GM04504 (cell line): ENCODE measurements at places on chromosomes 1 and 21.

GRCh38 chr1:86551305-86551704, 4.4 kb downstream of the CLCA4 start:
- DNase-seq, result no peak

GRCh38 chr1:20948101-20948500, 161.0 kb upstream of the HP1BP3 start:
- no peak for DNase-seq

- no peak for DNase-seq
Measured at GRCh38 chr1:42730988-42731387, 9.0 kb downstream of the CLDN19 start.

- DNase-seq, result no peak
Measured at GRCh38 chr1:25872713-25873112, 2.8 kb downstream of the PAQR7 start.

DNA sequence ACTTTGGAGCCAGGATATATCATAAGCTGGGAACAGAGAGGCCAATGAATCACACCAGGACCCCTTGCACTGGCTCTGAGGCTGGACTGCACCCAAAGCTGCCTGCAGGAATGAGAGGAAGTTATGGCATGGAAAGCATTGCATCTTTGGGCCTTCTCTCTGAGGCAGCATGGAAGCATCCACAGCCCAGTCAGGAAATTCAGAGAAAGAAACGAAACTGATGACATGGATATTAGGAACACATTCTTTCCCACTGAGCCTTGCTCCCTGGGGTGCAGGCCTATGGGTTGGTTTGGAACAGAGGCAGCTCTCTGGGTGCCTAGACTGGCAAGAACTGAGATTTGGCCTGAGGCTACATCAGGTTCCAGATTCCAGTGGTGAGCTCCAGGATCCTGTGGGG, 98.6 kb downstream of the NGF start:
- DNase-seq, result peak; percentile 78

GRCh38 chr1:207964195-207964966, 53.5 kb upstream of the CD34 start:
- no peak for DNase-seq

- peak; percentile 12 for DNase-seq
Measured at GRCh38 chr1:47738560-47739182, 258.5 kb downstream of the TRABD2B start.

DNA sequence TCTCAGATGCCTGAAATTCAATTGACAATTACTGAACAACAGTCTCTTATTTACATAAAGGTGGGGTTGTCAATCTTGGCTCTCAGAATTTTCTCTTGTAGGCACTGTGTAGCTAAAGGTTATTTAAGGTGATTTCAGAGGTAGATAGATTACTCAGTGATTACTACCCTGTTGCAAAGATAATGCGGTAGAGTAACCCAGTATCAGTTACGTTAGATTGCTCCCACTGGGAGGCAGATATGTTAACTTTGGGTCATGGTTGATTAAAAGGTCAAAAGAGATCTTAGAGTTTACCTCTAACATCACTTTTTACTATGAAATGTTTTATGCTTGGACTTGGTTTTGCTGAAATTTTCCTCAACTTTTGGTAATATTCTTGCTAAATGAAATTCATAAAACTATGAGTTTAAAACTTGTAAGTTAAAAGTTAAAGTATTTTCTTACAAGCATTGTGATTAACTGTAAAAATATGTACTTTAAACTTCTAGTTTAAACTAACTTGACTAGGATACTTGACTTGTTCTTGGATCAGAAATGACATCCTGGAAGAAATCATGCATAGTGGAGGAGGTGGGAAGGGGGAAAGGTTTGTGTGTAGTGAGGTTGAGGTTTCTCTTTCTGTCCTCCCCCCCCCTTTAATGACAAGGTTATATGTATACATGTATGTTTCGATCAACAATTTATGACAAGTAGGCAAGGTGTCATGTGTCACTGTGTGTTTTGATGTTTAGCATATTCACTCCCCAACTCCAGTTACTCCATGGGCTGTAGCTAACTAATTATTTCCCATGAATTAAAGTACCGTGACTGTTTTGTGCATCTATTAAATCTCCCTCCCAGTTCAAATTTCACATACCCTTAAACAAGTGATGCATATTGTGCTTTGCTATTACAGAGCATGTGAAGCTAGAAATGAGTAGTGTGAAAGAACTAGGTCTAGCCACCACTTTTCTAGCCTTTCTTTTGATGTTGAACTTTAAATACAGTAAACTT, 2.9 kb downstream of the LAMC1 start:
- DNase-seq, result no peak

DNA sequence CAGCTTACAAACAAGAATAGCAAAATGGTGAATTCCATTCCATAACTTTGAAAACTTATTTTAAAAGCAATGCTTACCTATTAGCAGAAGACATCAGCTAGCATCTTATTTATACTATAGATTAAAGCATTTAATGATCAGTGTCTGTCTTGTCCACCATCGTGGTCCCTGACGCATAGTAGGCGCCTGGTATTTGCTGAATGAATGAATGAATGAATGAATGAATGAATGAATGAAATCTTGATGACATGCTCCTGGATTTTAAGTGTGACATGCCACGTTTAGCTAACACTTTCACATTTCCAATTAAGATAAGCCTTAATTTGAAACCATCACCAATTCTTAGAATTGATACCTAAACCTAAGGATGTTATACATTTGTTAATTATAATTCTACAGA, 39.9 kb downstream of the COP1 start:
- DNase-seq, result no peak

DNA sequence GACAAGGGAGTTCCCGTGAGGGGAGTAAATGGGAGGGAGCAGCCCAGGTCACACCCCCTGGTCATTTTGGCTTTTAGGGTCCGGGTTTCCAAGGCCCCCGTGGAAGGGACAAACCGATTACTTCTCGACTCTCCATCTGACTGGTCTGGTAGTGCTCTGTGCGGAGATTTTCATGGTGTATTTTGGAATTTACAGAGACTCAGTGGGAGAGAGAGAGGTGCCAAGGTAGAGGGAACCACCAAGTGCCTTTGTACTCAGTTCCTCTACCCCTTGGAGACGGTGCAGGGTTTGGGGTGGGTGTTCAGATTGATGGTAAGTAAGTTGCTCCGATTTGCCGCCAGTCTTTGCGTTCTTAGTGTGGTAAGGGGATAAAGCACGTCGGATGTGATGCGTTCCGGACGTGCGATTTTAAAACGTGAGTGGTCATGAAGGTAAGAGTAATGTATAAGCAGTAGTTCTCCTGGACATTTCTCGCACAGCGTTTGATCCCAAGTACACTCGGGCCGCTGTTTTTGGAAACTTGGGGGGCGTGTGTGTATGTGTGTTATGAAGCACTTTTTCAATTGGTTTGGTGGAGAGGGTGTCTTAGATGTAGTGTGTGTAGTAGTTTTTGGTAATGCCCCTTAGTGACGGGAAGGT, 682 bp downstream of the SUCO start:
- DNase-seq, result no peak

DNA sequence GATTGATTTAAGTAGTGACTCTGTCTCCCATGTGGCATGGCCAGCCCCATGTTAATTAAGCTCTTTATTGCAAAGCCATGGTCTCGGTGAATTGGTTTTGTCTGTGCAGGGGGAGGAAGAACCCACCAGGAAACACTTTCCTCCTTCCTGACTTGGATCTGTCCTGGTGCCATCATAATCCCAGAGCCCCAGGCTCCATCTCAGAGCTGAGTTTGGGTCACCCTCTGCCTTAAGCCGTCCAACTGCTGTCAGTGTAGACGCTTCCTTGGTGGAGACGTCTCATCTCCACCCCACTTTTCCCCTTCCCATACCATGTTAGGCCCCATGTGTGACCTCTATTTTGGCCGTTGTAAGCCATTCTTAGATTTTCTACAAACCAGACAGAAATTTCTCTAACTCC, 36.0 kb upstream of the COL6A2 start:
- no peak for DNase-seq

- no peak for DNase-seq
Measured at GRCh38 chr1:208190784-208191183, 53.4 kb downstream of the PLXNA2 start.

DNA sequence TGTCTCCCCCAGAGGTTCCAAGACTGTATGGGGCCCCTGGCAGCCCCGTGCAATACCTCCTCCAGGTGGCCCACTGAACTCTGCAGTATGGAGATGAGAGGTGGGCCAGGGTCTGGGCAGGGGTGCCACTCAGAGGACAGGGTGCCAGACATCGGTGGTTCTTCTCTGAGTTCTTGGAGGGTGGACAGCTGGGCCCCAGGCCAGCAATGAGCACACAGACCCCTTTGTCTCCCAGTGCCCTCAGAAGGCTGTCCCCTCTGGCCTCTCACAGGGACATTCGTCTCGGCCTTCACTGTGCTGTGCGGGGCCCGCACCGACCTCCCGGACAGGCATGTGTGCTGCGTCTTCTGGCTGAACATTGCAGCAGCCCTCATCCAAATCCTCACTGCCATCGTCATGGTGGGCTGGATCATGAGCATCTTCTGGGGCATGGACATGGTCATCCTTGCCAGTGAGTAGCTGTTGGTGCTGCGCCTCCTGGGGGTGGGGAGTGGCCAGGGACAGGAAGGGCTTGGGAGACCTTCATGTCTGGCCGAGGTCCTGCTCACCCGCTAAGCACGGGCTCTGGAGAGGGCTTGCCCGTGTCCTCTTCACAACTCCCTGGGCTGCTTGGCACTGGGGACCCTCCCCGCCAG, 48.1 kb downstream of the STUM start:
- no peak for DNase-seq

GRCh38 chr1:110548381-110548780, 29.4 kb upstream of the KCNA10 start:
- no peak for DNase-seq

DNA sequence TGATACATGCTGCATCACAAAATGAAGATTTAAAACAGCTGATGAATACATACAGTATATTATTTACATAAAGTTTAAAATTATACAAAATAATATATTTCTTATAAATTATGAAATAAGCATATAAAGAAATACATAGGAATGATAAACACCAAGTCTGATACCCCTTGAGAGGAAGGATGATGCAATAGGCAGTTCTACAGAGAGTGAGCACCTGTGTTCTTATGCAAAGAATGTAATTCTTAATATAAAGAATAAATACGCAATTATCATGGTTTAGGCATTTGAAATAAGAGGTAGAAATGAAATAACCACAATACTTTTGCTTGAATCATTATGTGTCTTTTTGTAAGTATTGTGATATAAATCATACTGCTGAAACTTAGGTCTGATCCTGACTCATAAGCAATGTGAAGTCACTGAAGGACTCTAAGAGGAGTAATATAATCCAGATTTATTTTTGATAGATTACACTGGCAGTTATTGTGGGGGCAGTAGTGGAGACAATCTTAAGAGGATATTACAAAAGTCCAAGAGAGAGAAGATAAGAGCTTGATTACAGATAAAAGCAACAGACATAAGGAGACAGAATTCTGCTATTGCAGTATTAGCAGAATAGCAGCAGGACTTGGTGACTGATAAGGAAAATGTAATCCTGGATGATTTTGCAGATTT, 39.0 kb downstream of the TTLL7 start:
- peak; percentile 10 for DNase-seq

DNA sequence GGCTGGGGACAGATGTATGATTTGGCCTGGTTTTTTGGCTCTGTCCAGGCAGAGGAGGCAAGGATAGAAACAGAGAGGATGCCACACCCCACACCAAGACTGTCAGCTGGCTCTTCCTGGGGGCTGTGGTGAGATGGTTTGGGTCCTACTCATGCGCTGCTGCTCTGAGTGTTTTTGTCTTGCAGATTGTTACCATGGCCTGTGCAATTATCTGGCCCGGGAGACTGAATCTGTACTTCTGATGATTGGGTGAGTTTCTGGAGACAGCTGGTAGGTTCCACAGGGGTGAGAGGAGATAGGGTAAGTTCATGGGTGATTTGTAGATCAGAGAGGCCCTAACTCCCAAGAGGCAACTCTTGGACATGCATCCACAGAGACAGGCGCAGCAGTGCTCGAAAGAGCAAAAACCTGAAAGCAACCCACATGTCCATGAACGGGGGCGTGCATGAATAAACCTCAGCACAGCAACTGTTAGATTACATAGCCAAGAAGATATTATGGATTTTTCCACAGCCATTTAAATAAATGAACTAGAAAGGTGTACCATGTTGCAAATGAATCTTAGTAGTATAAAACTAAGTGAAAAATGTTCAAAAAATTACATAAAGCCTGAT, 17.8 kb downstream of the AADACL4 start:
- DNase-seq, result no peak
